Stimulated activated CD4-positive, alpha-beta T cell treated with anti-CD3 and anti-CD28 coated beads, TNF-alpha, amount 100 ng/mL, for 48 hours (primary cell): ENCODE measurements at places on chromosomes 3 and 15.

- no peak for DNase-seq
These were observed 91.3 kb upstream of the CTDSPL start for GRCh38 chr3:37770336-37770735.

DNA sequence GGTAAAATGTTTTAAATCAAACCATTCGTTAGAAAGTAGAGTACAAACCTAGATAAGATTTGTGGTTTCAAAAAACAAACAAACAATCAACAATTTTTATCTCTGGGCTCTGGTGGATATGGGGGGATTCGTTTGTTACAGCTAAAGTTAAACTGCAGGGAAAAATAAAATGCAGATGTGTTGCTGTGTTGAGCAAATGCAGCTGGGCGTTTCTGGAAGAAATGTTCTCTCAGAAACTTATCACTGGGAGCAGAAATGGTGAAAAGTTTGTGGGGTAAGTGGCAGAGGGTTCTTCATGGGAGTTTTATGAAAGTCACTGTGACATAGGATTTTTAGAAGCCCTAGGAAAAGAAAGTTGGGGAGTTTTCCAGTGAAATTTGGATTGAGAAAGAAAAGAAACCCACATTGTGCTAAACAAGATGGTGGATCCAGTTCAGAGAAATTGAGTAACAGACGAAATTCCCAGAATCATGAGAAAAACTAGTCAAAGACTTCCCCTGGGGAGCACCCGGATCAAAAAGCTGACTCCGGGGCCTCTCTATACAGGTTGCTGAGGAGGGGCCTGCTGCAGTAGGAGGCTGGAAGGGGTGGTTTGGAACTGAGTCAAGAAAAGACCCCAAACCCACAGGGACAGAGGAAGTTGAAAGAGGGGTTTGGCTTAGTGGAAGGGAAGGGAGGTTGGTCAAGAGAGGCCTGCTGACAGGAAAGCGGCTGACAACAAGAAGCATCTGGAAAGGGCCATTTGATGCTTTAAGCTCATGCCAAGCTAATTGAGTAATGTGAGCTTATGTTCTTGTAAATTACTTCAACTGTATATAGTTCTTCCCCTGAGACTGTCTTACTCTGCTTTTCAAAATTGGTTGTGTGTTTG is 108.7 kb downstream of the RARB start:
- DNase-seq = no peak

- no peak for DNase-seq
These were observed 767.7 kb downstream of the TUSC7 start for GRCh38 chr3:117477214-117477755.

- no peak for DNase-seq
These were observed 7.8 kb upstream of the AEN start for GRCh38 chr15:88613074-88613944.

DNA sequence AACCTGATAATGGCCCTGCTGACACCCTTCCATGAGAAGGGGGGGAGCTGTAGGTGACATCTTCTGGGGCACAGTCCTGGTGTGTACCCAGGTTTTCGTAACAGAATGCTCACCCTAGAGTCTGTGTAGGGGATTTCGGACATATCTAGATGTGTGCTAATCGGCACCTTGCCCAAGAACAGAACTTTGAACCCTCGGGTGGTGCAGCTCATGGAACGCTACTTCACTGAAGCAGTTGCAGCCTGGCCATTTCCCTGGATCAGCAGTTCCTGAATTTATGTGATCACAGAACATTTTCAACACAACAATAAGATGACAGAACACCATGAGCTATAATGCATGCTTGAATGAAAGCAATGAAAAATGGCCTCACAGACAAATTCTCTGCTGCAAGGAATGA is 57.5 kb upstream of the MUC13 start:
- DNase-seq = no peak

DNA sequence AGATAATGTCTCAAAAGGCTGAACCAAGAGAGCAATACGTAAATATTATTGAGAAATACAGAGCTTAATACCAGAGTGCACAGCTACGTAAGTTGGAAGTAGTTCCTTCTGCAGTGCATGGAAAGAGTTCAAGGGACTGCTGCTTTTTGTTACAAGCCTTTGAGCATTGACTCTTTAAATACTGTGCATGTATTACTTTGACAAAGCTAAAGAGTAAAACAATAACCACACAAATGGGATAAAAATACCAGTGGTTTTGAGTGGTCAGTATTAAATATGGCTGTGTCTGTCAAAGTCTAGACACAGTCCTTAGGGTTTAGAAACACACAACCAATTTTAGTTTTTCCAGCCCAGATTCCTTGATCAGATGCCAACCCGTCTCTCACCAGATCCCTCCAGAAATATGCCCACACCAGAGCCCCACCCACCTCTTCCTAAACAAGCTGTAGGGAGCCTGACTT is 62.1 kb downstream of the SSR3 start:
- DNase-seq = no peak

DNA sequence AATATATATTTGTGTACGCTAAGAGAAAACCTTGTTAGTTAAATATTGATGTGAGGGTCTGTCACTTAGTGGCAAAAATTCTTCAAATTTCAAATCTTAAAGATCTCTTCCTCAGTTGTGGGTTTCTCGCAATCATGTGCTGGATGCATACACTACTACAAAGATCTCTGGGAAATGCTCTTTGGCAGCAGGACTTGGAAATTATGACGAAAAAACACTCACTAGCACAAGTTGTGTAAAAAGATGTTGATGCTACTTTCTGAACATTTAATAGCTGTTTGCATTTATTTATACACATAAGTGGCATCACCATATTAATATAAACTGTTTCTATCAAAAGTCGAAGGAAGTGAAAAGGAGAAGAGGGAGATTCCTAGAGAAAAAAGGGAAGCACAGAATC is 10.8 kb upstream of the NANOGP8 start:
- no peak for DNase-seq

- no peak for DNase-seq
These were observed 64.5 kb downstream of the GRIP2 start for GRCh38 chr3:14475621-14476020.

GRCh38 chr3:31936420-31937060 is 44.5 kb downstream of the OSBPL10 start:
- no peak for DNase-seq

DNA sequence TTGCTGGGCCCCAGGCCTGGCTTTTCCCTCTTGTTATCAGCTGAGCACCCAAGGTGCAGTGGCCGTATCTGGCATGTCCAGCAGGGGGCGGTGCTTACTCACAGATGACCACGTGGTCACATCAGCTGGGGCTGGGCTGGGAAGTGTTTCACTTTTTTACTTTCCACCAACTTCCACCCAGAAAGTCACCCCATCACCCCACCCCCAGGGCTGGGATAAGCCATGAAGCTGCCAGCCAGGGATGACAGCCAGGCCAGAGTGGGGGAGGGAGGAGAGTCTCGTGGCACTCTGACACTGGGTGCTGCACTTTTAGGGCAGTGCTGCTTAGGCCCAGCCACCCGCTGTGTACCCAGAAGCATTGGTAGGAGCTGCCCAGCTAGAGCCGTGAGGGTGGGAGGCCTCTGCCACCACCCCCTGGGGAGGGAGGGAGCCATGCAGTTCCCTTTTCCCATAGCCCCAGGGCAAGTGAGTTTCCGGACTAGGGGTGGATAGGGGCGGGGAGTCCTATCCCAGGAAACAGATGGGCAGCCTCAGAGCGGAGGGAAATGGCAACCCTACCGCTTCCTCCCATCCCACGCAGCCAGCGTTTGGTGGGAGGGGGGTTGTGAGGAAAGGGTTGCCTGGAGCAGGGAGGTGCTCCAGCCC is 6.1 kb downstream of the PPCDC start:
- DNase-seq = peak; percentile 88

- DNase-seq = peak; percentile 15
These were observed 77.2 kb downstream of the SCN10A start for GRCh38 chr3:38738630-38739395.

DNA sequence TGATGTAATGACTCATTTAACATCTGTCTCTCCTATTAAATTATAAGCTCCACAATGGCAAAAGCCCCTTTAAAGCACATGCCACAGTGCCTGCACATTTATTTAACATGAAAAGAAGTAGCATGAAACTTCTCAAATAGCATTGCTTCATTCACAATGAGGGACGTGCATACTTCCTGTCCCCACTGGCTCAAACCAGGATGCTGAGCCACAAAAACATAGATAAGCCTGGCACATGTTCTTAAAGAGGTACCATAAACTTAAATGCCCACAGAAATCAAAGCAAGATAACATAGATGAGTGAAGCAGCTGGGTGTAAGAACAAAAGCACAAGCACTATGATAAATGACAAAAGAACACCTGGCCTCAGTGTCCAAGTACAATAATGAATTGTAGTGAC is 3.8 kb downstream of the TP53BP1 start:
- no peak for DNase-seq

DNA sequence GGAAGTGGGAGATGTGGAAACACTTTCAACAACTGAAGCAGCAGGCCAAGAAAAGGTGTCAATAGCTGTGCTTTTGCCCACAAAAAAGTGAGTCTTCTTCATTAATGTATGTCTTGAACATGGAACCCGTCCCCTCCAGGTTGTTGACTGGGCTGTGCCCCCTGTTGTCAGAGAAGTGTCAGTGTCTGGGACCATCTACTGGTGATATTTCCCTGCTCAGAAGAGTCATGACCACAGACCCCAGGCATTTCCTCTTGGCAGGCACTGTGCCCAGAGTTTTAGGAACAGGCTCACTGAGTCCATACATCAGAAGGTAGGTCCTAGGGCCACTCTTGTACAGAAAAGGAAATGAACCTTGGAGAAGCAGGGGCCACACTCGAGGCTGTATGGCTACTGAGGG is 54.8 kb upstream of the LARS2 start:
- DNase-seq = no peak

DNA sequence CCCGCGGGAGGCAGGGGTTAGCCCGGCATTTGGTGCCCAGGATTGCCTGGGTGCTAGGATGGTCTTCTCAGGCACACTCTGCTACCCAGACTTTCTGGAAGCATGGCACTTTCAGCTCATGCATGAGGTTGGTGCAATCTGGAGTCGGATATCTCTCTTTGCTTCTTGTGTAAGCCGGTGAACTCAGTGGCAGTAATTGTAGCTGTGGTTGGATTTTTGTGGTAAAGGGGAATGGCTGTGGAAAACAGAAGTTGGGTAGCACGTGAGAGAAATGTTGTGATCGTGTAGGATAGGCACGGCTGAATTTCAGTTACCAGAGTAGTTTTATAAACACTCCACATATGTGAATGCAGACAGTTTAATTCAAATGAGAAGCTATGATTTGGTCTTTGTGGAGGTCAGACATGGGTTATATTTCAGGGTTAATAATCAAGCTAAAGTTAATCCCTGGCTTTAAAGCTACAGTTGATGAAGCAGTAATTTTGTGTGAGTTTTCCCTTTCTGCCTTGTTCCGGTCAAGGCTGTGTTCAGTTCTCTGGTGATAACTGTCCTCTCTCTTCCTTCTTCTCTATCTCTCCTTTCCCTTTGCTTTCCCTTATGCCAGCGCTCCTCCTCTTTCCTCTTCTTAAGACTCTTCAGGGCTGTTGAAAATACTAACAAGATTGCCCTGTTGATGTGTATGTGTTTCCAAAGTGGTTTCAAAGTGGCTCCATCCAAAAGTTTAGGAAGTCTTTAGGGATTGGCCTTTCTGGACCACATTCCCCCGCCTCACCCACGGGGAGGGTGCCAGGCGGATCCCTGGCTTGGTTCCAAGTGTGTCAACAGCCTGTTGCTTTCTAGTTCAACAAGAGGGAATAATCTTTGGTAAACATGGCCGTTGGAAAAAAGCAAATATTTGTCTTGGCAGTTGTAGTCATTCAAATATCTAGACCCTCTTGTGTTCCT is 404.6 kb upstream of the C2CD4B start:
- DNase-seq = no peak

DNA sequence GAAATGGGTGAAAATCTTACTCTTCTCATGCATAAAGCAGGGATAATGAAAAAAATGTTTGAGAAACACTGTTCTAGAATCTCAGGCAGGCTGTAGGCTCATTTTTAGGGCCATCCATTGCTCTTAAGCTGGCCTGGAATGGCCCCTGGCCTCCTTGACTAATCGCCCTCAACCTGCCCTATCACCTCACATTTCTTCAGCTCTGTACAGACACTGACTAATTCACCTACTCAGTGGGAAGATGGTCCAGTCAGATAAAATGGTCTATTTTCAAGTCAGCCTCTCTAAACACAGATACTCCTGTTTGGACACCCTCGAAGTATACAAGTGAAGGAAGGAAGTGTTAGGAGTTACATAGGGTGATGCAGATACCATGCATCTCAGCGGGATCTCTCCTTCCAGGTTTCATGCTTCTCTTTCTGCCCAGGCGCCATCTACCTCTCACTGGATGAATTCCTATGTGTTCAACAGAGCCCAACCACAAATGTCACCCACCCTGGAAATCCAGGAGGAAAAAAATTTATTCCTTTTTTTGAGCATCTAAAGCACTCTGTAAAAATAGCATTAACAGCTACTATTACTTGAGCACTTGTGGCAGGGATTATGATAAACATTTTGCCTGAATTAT is 12.1 kb downstream of the FMN1 start:
- DNase-seq = no peak

GRCh38 chr3:12750223-12750622 is 8.8 kb downstream of the TMEM40 start:
- DNase-seq = no peak

- peak; percentile 43 for DNase-seq
These were observed at the start of gene PLCL2 for GRCh38 chr3:16884748-16885592. Gene PLCL2, plus strand, starts transcription at chr3:16884955. Its CDS starts 85 bp downstream, at chr3:16885040.

GRCh38 chr3:71225002-71225684 is 358.4 kb downstream of the FOXP1 start:
- DNase-seq = no peak

- DNase-seq = no peak
These were observed 56.8 kb downstream of the KAT2B start for GRCh38 chr3:20097015-20097414.

- DNase-seq = no peak
These were observed 104.3 kb upstream of the RASGRP1 start for GRCh38 chr15:38668898-38669391.

- DNase-seq = no peak
These were observed 6.8 kb upstream of the SNX22 start for GRCh38 chr15:64144565-64145281.

- DNase-seq = no peak
These were observed 1.9 kb downstream of the MEX3B start for GRCh38 chr15:82043796-82044372.

GRCh38 chr15:76865548-76865991 is 39.6 kb downstream of the SCAPER start:
- DNase-seq = no peak

GRCh38 chr3:36964817-36965216 is 20.0 kb upstream of the TRANK1 start:
- DNase-seq = no peak

GRCh38 chr3:67357610-67358458 is 296.6 kb downstream of the SUCLG2 start:
- DNase-seq = no peak

GRCh38 chr3:72031581-72031980 is 246.6 kb upstream of the PROK2 start:
- DNase-seq = no peak

GRCh38 chr3:48709051-48709461 is 8.0 kb downstream of the IP6K2 start:
- DNase-seq = no peak

- DNase-seq = no peak
These were observed 251.6 kb upstream of the ZPLD1 start for GRCh38 chr3:102183186-102183585.

- no peak for DNase-seq
These were observed 72.8 kb downstream of the SMAD3 start for GRCh38 chr15:67137951-67138848.
